CD8-positive, alpha-beta memory T cell (primary cell): ENCODE measurements at places on chromosomes 16 and 17.
A peak's percentile ranks its signal among the peaks of the same experiment; 100 is the strongest.

- no peak for DNase-seq
These were observed 14.2 kb downstream of the CRYM start for GRCh38 chr16:21263640-21264570.

- no peak for DNase-seq
These were observed 20.7 kb downstream of the ATP2A1 start for GRCh38 chr16:28898942-28899341.

DNA sequence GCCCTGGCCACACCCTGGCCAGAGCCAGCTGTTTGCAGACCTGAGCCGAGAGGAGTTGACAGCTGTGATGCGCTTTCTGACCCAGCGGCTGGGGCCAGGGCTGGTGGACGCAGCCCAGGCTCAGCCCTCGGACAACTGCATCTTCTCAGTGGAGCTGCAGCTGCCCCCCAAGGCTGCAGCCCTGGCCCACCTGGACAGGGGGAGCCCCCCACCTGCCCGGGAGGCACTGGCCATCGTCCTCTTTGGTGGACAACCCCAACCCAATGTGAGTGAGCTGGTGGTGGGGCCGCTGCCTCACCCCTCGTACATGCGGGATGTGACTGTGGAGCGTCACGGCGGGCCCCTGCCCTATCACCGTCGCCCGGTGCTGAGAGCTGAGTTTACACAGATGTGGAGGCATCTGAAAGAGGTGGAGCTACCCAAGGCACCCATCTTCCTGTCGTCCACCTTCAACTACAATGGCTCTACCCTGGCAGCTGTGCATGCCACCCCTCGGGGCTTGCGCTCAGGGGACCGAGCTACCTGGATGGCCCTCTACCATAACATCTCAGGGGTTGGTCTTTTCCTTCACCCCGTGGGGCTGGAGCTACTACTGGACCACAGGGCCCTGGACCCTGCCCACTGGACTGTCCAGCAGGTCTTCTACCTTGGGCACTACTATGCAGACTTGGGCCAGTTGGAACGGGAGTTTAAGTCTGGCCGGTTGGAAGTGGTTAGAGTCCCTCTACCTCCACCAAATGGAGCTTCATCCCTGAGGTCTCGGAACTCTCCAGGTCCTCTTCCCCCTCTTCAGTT lies 578 bp downstream of the AOC2 start:
- no peak for DNase-seq

DNA sequence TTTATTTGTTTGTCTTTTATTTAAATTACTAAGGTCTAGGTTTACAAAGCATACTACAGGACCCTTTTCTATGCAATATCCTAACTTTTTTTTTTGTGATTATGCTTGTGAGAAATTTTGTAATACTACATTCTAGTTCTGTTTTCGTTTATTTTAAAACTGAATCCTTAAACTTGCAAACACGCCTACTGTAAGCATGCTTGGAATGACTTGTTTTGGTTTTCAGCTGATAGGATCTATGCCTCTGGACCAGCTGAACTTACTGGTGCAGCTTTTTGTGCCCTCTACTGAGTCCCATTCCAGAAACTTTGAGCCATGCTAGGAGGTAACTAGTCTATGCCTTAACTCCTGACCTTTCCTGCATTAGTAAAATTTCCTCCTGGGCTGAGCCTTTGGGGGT lies 6.0 kb downstream of the PDP2 start:
- no peak for DNase-seq

DNA sequence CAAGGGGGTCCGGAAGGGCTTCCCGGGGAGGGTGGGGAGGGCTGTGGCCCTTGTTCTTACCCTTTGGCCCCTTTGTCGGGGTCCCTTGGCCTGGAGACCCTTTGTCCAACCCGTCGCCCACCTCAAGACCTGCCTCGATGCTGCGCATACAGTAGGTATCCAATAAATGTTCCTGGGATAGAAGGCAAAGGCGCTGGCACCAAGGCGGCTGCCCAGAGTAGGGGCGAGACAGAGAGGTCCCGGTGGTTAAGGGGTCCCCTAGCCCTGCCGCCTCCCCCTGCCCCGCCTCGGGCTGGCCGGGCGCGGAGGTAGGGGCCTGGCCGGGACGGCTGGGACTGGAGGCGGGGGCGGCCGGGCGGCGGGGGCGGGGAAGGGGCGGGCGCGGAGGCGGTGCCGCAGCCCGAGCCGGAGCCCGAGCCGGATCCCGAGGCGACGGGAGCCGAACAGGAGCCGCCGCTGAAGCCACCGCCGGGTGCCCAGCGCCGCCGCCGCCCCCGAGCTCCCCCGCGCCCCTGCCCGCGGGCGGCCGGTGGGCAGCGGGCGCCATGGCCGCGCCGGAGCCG lies at the start of gene NHERF2:
Gene NHERF2 (plus strand): TSS at position 442 of the 563 bp plus-strand sequence. CDS start 104 bp downstream, at position 546.
- peak; percentile 29 for DNase-seq

- DNase-seq: no peak
These were observed 24.9 kb upstream of the CRYM start for GRCh38 chr16:21302898-21303528.

DNA sequence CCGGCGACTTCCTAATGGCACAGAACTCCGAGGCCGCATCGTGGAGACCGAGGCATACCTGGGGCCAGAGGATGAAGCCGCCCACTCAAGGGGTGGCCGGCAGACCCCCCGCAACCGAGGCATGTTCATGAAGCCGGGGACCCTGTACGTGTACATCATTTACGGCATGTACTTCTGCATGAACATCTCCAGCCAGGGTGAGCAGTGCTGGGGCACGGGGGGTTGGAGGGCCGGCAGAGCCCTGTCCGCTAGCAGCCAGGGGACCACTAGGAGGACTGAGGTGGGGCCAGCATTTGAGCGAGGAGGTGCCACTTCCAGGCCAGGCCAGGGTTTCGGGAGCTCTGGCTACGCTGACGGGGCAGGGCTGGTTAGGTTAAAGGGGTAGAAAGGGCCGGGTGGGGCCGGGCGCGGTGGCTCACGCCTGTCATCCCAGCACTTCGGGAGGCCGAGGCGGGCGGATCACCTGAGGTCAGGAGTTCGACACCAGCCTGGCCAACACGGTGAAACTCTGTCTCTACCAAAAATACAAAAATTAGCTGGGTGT lies 5.1 kb downstream of the MPG start:
- no peak for DNase-seq
